ENCODE measurements at places on chromosomes 12 and 14.

- no peak for DNase-seq
These were observed 48.6 kb downstream of the DRAM1 start for GRCh38 chr12:101925935-101926334.

- DNase-seq, result no peak
These were observed 57.5 kb downstream of the KIF26A start for GRCh38 chr14:104195878-104196277.

DNA sequence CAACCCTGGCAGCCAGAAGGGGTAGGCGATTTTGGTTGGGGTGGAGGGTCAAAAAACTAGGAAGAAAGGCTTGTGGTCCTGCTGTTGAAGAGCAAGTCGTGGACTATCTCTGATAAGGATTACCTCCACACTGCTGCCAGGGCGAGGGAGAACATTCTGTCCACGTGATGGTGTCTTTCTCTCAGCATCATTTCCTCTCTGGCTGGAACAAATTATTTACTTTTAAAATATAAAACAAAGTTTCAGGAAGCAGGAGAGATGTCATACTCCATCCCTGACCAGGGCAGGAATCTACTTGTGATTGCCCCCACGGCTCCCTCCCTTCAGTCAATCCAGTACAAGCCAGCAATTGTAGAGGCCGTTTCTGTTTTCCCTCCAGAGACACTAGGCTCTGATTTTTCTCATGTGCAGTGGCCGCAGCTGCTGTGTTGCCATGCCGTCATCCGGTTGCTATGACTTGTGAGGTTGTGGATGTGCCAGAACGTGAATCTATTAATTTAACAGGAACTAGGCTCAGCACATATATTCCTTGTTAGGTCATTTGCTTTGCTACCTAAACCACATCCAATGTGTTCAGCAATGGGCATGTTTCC is 61.5 kb upstream of the PTGR2 start:
- DNase-seq, result no peak

DNA sequence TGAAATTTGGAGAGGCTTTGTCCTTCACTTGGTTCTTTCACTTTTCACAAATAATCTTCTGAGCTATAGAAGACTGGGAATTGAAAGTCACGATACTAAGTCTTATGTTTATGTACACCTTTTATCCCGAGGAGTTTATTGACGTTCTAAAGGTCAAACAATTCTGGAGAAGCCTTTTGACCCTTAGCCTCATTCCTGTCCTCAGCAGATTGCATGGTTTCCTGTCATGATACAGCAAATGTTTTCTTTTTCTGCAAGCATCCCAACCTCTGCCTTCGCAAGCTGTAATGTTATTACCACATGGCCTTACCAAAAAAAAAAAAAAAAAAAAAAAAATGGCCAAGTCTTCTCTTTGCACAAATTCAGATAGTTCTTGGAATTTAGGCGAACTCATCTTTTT is 411.7 kb upstream of the FLRT2 start:
- DNase-seq, result no peak

DNA sequence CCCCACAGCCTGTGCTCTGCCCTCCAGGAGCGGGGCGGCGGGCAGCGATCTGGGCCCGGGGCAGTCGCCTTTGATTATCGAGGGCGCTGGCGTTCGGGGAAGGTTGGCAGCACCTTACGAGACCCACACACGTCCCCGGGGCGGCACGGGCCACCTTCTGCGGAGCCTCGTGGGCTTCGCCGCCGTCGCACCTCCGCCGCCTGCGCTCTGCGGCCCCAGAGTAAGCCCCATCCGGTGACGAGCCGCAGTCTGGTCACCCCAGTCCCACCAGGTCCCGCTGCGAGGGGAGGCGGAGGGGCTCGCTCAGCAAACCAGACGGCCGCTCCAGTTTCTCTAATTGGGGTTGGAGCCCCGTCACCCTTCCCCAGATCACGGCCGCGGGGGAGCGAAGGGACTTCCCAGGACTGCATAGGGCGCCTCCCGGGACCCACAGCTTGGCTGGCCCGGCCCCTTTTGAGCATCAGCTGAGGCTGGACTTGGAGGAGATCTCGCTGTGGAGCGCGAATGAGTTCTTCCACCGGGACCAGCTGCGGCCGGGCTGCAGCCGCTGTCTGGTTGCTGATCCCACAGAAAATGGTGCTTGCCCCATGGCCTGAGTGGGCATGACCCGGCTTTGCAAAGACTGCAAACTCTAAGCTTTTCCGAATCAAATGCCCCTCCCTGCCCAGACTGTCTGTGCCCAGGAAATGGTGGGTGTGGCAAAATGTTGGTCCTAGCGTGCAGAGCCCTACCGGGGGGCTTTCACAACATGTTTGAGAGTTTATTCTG is 560 bp downstream of the LGALS3 start:
- peak; percentile 9 for DNase-seq

DNA sequence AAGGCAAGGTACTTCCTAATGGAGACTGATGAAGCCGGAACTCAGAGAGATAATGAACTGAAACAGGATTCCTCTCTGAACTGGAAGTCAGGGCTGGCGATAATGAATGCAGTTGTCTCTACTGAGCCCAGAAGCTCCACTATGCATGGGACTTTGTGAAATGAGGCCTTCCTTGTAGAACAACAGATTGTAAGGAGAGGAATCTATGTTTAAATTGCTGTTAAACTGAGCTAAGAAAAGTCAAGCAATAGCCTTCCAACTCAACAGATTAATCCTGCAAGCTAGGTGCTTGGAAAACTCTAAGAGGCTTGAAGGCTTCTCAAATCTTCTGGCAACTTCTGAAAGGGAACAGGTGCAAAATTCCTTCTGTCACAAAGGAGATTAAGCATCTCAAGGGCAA is 119.5 kb upstream of the ARHGAP5 start:
- no peak for DNase-seq

DNA sequence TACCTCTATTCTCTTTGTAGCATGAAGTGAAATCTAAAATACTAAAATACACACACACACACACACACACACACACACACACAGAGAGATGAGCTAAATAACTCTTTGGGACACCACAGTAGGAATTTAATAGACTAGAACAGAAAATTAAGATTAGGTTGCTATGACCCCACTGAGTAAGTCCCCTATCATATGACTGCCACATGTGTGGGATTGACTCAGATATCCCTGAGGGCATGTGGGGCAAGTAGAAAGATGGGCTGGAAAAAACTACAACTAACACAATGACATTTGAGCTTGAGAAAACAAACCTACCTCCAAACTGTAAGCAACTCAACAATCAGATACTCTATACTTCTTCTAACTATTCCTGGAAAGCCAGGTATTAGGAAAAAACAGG is 27.0 kb downstream of the SLC25A21 start:
- no peak for DNase-seq

DNA sequence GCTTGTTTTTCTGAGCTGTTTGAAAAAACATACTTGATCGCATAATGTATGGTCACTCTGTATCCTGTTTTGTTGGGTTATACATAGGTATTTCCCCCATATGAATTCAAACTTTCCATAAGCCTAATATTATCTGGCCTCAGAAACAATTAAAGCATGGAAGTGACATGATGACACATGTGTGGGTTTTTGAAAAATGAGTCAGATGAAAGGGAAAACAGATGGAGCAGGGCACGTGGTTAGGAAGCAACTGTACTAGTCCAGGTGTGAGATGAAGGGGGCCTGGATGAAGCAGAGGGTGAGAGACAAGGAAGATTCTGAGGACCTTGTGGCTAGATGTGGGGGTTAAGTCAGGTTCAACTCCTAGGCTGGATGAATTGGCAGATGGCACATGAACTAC is 92.7 kb upstream of the DNM1L start:
- DNase-seq, result peak; percentile 48

DNA sequence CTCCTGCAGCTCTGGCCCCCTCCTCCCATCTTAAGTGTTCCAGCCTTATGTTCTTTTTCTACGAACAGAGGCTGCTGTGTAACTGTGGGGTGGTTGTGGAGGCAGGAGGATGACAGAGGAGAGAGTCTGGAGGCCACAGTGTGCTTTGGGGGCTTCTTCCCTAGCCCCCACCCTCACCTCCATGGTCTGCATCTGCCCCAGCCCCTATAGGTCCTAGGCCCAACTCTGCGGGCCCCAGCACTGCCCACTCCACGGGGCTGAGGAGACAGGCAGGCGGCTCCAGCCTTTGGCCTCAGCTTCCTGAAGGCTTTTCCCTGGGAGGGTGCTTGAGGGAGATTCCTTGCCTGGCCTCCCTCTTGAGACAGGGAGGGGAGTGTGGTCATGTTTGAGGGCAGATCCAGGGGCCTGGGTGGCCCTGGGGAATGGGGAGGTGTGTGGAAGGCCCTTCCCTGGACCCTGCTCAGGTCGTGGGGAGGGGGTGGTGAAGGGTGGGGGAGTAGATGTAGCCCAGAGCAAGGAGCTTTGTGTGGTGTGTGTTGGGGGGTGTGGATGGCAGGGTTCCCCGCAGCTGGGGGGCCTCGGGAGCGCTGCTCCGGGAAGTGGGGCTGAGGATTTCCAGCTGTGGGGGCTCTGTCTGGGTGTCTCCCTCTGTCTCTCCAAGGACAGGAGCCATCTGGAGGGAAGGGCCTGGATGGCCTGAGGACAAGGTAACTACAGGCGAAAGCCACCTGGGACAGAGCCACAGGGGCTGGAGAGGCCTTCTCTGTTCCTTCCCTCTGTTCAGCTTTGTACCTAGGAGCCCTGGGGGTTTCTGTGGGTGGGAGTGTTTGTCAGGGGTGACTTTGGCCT is 1.1 kb downstream of the SMIM41 start:
- no peak for DNase-seq

GRCh38 chr12:76920172-76921099 is 41.6 kb upstream of the CSRP2 start:
- peak; percentile 63 for DNase-seq

- no peak for DNase-seq
These were observed 331.4 kb downstream of the BCAT1 start for GRCh38 chr12:24617471-24617870.

DNA sequence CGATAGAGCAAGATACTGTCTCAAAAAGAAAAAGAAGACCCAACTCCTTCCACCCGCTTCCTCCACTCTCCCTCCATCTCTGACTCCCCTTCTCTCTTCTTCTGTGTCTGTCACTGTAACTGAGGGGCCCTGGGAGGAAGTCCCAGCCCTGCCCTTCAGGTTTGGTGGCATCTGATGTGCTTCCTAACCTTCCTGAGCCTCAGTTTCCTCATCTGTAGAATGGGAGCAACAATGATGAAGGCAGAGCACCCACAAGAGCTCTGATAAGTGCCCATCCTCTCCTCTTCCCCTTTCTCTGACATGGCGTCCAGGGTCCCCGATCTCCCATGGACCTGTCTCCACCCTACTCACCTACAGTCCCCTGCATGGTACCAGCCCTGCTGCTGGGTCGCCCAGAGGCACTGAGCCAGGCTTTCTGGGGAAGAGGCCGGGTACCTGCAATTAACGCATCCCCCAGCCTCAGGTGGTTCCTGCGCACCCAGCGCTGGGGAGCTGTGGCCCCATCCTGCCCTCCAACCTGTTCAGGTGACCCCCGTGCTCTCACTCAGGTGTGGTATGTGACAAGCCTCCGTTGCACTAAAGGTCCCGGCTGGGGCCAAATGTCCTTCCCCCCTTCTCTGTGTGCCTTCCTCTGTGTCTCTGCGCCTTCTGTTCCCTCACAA is 13.2 kb downstream of the FOXN4 start:
- no peak for DNase-seq

- no peak for DNase-seq
These were observed 283.0 kb upstream of the RTL1 start for GRCh38 chr14:101186544-101186943.

DNA sequence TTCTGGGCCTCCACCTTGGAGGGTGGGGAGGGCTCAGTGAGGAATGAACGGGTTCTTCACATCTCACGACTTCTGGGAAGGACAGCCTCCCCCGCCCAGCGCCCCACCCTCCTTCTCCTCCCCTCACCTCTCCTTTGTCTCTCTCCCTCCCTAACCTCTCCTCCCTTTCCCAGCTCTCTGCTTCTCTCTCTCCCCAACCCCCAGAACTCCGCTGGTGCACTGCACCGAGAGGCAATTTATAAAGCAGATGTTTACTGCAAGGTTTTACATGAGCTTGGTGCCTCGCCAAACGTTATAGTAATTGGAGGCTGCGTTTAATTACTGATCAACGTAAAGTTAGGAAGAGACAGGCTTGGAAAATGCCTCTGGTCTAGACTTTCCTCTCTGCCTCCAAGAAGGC is 42.9 kb upstream of the FAM222A start:
- no peak for DNase-seq

- DNase-seq, result no peak
These were observed 476.5 kb downstream of the APAF1 start for GRCh38 chr12:99121546-99121945.

GRCh38 chr12:95547522-95548055 is 3.7 kb downstream of the USP44 start:
- no peak for DNase-seq

DNA sequence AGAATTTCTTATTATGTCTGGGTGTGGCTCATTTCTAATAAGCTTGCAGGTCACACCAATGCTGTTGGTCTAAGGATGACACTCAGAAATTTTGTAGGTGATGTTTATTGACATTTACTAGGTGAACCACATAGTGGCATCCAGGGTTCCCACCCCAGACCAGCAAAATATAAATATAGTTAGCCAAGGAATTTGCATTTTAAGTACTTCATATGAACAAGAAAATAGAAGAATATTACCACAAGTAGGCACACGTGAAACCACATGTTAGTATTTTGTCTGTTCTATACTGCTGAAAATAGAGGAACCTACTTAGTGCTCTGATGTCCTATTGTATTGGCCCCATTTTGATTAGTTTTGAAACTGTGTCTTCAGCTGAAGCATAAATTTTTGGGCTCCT is 71.1 kb downstream of the USP15 start:
- DNase-seq, result peak; percentile 48

- DNase-seq, result no peak
These were observed 294.6 kb downstream of the FLRT2 start for GRCh38 chr14:85824526-85824925.

DNA sequence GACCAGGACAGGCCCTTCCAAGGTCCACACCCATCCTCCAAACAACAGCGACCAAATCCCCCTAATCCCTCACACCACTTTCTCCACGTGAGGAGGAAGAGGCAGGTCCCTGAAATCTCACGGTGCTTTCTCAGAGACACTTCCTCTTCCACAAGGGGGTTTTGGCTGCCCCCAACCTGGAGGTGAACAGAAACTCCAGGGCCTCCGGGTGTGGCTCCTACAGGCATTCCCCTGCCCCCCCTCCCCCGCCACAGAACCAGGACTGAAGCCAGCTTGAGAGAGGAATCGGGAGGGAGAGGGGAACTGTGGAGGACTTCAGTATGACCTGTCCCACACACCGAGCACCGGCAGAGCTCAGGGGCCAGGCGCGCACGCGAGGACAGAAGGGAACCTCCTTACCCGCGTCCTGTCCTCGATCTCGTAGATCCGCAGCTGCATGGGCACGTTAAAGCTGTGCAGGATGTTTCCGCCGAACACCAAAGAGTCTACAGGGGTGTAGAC is 60.2 kb downstream of the KDM2B start:
- no peak for DNase-seq
